Omental fat pad (tissue), 4 donors: ENCODE measurements at places on chromosomes 16 and 17.

DNA sequence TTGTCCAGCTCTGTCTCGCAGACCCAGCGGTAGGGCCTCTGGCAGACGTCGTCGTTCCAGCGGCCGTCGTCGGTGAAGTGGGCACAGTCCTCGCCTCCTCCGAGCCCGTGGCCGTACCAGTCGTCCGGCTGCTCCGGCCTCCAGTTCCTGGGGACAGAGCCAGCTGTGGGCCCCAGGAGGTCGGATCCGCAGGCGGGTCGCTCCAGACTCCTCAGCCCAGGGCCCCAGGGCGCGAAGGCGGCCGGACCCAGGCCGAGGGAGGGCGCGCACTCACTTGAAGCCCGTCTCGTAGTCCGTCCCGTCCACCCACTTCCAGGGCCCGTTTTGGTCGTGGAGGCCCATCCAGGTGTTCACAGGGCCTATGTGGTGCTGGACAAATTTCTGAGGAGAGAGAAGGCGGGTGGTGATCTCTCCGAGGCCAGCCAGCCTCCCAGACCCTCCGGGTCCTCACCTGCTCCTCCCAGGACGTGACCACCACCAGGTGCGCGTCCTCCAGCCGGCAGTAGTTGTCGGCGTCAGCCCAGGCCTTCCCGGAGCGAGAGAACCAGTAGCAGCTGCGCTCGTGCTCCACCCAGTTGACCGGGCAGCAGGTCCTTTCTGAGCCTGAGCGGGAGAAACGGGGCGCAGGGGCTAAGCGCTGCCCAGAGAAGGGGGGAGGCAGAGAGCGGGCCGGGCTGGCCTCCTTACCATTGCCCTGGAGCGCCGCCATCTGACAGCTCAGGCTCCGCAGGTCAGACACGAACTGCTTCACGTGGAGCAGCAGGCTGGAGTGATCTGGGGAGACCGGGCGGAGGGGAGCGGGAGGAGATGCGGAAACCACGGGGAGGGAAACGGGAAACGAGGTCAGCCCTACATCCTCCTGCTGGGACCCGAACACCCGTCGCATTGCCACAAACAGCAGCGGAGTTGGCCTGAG is 5.2 kb downstream of the ASGR1 start:
- DNase-seq = no peak

- DNase-seq = no peak
Observed at GRCh38 chr17:28717578-28718332, at the start of gene RAB34. Gene RAB34 (minus strand): TSS chr17:28717868. CDS start chr17:28717266, 602 bp downstream.

DNA sequence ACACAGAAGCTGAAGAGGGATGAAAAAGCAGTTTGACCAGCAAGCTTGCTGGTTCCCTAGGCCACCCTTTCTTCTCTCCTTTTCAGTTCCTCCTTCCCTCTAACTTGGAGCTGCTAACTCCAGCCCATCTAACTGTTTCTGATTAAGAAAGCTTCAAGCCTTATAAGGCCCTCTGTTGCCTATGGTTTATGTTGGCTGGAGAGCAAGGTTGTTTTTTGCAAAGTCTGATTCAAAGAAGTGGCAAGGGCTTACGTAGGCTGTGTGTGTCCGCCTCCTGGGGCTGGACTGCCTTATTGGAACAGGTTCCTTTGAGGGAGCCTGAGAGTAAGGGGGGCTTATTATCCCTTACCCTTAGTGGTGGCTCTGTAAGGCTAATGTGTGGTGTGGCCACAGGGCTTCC is 7.1 kb downstream of the AKAP1 start:
- DNase-seq = no peak

DNA sequence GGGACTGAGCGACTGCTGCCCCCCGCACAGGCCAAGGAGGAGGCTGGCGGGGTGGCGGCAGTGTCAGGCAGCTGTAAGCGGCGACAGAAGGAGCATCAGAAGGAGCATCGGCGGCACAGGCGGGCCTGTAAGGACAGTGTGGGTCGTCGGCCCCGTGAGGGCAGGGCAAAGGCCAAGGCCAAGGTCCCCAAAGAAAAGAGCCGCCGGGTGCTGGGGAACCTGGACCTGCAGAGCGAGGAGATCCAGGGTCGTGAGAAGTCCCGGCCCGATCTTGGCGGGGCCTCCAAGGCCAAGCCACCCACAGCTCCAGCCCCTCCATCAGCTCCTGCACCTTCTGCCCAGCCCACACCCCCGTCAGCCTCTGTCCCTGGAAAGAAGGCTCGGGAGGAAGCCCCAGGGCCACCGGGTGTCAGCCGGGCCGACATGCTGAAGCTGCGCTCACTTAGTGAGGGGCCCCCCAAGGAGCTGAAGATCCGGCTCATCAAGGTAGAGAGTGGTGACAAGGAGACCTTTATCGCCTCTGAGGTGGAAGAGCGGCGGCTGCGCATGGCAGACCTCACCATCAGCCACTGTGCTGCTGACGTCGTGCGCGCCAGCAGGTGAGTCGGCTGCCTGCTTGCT is 5.6 kb upstream of the TMEM88 start:
- DNase-seq = no peak

GRCh38 chr16:5490499-5490898 is 392.9 kb upstream of the EEF2KMT start:
- no peak for DNase-seq

DNA sequence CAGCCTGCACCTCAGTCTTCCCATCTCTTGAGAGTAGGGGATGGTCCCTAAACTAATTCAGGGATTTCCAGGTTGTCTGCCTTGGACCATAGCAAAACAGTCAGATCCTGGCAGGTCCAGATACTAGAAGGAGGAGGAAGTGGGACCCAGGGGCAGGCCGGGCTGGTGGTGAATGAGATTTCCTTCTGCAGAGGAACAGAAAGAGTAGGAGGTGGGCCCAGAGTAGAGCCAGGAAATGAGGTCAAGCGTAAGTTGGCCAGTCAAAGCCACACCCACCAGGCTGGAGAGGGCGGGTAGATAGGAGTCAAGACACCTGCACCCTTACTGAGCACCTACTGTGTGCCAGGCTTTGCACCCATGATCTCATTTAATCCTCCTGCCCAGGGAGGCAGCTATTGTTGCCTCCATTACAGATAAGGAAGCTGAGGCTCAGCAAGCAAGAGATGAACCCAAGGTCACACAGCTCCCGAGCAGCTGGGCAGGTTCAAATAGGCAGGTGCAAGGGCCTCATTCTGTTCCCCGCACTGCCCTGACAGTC is 2.6 kb downstream of the CDH5 start:
- no peak for DNase-seq

DNA sequence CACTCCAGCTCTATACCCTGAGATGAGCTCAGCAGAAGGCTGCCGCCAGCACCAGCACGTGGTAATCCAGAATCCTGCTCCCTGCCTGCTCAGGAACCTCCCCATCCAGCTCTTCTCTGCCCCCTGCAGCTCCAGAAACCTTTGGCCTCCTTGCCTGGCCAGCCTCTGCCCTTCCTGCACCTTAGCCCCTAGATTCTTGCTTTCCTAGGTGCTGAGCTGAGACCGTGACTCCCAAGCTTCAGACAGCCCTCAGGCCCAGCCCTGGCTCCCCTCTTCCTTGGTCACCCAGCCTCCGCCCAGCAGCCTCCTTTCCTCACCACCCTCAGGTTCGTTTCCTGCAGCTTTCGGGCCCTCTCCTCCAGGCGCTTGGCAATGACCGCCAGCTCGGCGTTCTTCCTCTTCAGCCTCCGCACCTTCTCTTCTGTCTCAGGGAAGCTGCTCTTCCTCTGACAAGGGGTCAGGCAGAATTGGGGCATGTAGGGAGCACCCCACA is 2.6 kb downstream of the TSPOAP1 start:
- no peak for DNase-seq

GRCh38 chr17:82315703-82316358 is 1.6 kb downstream of the CD7 start:
- DNase-seq = no peak

GRCh38 chr17:47733047-47733673 is at the start of gene TBX21:
Gene TBX21 (plus strand): TSS chr17:47733236. CDS start chr17:47733455, 219 bp downstream.
- DNase-seq = no peak

GRCh38 chr17:28086519-28086918 is 44.0 kb downstream of the NLK start:
- DNase-seq = no peak

GRCh38 chr17:57954397-57955182 is 622 bp downstream of the CUEDC1 start:
- no peak for DNase-seq

DNA sequence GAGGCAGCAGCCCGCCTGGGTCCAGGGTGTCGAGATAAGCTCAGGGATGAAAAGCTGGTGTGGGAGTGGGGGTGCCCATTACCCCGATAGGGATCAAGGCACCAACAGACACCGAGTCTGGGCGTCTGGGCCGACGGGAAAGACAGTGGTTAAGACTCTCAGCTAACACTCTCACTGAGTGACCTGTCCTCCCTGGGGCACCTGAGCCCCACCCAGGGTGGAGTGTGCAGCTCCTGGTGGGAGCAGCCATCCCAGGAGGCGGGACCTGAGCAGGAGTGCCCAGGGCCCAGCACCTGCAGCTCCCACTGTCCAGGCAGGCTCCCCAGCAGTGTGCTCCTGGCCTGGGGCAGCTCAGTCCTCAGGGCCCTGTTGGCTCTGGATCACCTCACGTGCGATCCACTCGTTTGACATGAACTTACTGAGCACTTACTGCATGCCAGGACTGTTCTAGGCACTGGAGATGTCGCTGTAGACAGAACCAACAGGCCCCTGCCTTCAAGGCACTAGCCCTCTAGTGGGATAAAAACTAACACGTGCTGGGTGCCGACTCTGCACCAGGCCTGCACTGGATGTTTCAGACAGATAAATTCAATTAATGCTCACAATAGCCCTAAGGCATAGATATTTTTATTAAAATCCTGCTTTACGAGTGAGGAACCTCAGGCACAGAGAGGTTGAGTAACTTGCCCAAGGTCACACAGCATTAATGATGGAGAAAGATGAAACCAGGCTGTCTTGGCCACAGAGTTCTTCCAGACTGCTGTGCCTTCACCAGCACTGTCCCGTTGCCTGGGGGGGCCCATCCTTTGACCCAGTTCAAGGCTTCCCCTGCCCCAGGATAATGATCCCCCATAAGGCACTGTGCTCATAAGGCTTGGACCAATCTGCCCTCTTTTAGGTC is 1.9 kb downstream of the EVPLL start:
- DNase-seq = no peak

- no peak for DNase-seq
Observed at GRCh38 chr17:21141331-21141730, 14.6 kb downstream of the DHRS7B start.

GRCh38 chr16:10067406-10067805 is 114.8 kb downstream of the GRIN2A start:
- DNase-seq = no peak

DNA sequence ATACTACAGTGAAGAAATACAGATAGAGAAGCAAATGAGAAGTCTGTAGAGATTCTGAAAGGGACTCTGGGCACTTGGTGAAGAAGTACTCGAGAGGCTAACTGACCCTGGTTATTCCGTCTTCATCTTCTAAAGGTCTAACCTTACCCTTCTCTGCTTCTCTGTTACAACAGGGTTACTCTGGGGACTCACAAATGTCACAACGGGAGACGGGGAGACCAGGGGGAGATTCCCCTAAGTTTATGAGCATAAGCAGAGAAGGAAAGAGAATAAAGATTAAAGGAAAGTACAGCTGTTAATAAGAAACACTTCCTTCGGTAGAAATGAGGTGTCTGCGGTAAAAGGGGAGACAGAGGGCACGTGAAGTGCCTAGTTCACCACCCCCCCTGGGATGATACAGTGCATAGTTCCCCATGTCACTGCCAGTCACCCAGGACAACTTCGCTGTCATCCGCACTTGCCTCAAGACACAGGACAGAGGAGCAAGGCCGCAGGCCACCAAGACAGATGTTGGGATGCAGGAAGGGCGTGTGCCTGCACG is 75.2 kb upstream of the TRAP1 start:
- no peak for DNase-seq

DNA sequence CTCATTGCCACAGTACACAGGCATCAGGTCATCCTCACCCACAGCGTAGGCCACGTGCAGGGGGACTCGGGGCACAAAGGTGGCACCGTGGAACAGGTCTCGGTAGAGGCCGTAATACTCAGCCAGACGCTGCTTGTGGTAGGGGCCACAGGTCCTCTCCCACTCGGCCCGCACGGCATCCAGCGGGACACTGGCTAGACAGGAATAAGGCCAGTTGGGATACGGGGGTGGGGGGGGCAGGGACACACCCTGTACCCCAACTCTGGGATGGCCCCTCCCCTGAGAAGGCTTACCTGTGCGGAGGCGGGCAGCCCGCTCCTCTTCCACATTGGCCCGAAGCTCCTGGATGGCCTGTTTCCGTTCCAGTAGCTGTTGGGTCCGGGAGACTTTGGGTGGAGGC is 3.0 kb downstream of the MRPL38 start:
- no peak for DNase-seq

DNA sequence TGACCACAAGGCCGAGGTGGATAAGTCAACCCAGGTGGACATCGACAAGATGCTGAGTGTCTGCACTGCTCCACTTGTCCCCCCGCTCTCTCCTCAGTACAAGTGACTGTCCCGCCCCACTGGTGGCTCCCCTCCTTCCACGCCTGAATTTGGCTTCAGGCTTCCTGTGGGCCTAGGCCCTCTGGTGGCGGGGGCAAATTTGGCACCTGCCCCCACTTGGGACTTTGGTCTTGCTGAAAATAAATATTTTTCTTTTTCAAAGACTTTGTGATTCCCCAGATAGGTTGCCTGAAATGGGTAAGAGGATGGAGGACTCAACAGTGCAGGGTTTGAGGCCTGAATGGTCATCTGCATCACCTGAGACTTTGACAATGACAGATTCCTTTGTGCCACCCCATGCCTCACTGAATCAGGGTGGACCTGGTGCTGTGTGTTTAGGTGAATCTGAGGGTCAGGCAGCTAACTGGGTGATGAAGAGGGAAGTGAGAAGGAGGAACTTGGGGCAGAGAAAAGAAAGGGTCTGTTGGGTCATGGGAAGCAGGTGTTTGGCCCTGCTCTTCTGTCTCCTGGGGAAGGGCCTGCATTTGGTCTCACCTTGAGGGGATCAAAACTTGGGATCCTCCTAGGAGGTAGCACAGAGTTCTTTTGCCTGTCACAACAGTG is 2.0 kb downstream of the C16orf86 start:
- DNase-seq = no peak

- no peak for DNase-seq
Observed at GRCh38 chr17:81294512-81295030, 536 bp downstream of the SLC38A10 start.

GRCh38 chr17:64225410-64225809 is 37.6 kb downstream of the TEX2 start:
- no peak for DNase-seq

- no peak for DNase-seq
Observed at GRCh38 chr16:13036600-13036999, 135.2 kb downstream of the SHISA9 start.
